Motor neuron (in vitro differentiated cells): ENCODE measurements at places on chromosomes 7 and 10.
A peak's percentile ranks its signal among the peaks of the same experiment; 100 is the strongest.

DNA sequence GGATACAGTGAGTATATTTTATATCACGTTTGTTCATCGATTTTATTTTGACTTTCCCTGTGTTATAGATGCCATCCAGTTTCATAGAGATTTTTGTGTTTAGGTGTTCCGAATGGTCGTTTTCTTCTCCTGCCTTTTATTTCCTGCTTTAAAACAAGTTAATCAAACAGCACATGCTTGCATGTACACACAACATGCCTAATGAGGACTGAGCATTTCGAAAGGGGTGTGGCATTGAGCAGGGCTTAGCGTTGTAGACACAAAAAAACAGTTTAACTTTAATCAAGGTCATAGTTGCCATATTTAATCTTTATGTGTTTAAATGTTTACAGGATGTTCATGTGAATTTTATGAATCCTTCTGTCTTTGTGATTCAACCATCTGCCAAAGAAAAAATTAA, 430.5 kb upstream of the GALNT17 start:
- no peak for ATAC-seq

DNA sequence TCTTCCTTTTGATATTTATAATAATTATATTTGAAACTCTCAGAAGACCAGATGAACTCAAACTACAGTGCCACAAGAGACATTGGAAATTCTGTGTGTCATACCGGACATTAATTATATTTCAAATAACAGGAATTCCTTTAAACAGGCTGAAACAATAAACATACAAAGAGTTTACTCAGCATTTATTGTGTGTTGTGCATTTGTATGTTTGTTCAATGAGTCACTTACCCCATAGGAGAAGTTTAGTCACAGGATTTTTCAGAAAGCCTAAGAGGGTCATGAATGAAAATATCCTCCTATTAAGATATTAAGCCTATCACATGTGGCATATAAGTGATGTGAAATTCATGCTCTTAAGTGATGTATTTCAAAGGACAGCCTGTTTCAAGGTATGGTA, 566.8 kb downstream of the CNTNAP2 start:
- ATAC-seq: no peak

DNA sequence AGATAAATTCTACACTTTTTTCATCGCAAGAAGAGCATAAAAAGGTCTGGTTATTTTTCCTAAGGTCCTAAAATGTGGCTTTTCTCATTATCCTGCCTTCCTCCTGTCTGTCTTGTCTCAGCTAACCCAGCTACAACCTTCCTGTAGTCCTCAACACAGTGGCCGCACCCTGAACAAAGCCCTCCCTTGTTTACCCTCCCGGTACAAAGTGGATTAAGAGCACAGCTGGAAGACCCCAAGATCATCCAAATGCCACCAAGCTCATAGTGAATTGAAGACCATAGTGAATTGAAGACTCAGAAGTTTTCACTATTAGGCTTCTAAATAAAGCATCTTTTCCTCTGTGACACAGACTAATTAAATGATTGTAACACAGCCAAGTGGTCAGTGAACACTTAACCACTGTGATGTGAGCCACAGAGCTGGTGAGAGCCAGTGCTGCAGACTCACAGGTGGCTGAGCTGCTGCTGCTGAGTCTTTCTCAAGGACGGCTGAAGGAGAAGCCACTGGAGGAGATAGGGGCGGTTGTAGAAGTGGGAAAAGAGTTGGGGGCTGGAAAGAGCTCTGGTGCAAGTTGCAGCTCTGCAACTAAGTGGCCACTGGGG, 123.6 kb downstream of the ATXN7L1 start:
- ATAC-seq: peak; percentile 27

DNA sequence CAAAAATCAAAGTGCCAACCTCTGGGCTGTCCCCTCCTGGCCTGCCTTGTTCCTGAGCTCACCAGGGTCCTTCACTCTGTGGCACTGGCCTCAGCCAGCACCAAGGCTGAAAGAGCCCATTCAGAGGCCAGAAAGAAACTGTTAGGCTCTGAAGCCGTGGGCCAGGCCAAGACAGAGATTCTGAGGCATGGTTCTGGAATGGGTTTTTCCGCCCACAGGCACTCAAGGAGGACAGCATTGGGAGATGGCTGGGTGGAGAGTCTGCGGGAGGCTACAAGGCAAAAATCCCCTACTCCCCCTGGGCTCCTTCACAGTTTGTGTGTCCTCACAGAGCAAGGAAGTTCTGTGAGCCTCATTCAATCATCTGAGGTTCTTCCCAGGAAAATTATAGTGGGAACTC, 31.7 kb downstream of the GRIFIN start:
- no peak for ATAC-seq

DNA sequence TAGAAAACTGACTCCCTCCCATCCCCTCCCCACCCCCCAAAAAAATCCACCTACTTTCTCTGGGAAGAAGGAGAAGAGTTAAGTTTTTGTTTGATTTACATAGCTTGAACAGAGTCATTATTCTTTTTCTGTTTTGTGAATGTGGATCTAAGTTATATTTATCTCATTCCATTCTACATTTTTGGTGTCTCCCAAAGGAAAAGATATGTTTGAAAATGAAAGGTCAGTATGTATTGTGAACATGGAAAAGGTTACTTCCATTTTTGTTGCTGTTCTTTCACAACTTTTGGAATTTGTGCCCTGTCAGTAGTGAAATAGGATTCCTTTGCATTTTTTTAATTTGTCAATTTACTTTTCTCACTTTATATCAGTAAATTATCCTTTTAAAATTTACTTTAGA, 547.9 kb downstream of the SUGCT start:
- ATAC-seq: no peak

DNA sequence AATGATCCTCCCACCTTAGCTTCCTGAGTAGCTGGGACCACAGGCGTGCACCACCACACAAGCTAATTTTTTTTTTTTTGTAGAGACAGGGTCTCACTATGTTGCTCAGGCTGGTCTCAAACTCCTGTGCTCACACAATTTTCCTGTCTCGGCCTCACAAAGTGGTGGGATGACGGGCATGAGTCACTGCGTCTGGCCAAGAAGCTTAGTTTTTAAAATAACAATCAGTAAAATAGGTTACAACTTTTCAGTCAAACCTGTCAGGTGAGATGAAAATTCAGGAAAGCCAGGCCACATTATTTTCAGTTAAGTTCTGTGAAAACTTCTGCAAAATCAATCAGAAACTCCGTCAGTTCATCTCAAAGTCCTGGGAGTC, 55.4 kb downstream of the FAM241B start:
- no peak for ATAC-seq
